ENCODE measurements at places on chromosomes 7 and 10.

DNA sequence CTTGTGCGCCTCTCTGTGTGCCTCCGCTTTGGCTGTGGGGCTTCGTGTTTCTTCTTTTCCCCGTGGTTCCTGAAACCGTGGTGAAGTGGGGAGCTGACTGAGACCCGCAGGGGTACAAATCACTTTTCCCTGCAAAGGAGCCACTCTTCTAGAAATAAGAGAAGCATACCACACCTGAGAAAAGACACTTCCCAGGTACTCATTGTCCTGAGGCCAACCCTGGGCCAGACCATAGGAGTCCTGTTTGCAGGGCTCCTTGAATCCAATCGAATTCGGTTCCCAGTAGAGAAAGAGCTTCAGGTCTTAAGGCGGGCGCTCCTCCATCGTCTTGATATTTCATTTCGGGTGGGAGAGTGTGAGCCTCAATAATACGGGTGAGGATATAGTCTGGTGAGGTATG, 32.4 kb upstream of the ZNF273 start:
- no peak for DNase-seq

GRCh38 chr7:76091506-76091905, 43.6 kb downstream of the MDH2 start:
- DNase-seq = no peak

DNA sequence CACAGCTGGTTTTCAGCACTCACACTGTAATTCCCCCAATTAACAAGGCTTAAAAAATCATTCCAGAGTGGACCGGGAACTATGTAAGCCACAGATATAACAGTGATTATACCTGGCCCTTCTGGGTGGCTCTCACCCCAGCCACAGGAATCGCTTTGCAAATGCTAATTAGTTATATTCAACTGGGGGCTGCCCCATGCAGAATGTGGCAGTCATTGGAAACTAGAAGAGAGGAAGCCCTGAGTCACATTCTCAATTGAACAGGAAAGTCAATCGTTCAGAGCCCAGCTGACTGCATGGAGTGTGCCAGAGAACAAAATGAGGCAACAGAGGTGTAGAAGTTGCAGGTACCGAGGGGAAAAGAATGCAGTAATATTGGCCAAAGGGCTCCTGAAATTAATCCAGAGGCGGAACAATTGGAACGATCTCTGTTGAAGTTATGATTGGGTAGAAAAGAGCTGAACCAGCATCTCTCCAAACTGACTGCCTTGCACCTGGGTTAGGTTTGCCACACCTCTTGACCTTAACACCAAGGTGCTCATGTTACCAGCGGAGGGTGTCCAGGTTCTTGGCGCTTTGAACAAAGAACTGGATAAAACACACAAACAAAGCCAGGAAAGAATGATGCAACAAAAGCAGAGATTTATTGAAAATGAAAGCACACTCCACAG, 909.7 kb upstream of the AUTS2 start:
- no peak for DNase-seq

DNA sequence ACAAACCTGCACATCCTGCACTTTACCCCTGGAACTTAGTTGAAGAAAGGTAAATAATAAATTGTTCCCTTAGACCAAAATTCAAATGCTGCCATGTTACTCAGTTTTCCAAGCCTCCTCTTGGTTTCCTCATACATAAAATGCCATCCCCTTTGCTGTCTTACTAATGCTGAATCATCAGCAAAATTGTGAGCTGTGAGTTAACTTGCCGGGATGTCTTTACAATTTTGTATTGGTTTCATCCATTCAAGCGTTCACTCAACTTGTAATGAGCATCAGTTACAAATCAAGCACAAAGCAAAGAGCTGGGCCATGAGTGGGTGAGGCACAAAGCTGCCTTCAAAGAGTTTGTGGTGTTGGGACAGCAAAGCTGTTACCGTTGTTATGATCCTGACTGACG, 395.8 kb upstream of the ZMIZ1 start:
- no peak for DNase-seq

DNA sequence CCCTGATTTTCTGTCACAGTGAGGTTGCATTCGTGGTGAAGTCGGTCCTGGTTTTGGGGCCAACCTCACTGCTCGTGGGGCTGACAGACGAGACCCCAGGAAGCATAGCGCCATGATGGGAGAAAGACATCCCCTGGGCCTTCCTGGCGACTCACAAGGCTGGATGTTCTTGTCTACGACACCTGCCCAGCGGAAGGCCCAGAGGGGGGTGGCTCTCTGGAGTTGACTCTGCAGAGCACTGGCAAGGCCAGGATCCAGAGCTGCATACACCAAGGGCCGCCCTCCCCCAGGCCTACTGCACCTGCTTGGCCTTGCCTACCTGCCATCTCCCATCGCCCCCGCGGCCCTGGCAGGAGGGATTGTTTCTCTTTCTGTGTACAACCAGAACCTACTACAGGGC, 608.9 kb downstream of the PTPRN2 start:
- DNase-seq = no peak

DNA sequence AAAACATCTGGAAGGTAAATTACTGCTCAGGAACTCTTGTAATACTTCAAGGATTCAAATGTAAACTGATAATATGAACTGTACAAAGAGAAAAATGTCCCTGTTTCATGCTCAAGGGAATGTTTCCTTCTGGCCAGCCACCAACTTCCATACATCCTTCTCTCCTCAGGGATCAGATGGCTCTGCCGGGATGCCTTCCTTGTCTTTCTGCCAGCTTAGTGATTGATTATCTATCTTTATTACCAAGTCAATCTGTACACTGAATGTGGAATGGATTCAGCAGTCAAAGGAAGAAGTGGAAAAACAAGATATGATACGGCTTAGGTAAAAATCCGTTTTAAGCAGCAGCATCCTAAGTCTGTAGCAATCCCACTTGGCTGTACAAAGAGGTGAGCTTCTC, 178.3 kb downstream of the PTN start:
- DNase-seq = no peak

GRCh38 chr10:112059220-112059619, 124.3 kb downstream of the GPAM start:
- DNase-seq = no peak

DNA sequence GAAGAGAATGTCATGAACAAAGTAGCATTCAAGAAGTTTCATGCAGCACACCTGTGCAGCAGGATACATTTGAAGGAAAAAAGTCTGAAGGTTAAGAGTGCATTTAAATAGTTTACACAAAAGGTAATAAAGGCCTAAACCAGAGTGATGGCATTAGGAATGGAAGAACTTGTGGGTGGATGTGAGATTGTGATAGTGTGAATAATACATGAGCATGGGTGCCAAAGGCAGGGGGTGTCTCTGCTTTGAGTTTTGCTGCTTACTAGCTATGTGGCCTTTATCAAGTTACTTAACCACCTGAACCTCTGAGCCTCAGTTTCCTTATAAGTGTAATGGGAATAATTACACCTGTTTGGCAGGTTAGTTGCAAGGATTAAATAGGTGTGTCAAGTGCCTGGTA, 21.0 kb downstream of the AGK start:
- no peak for DNase-seq

- DNase-seq = no peak
Measured at GRCh38 chr10:99785646-99786045, 3.2 kb downstream of the ABCC2 start.

- peak; percentile 21 for DNase-seq
Measured at GRCh38 chr7:19121977-19122588, 4.6 kb upstream of the TWIST1 start.

DNA sequence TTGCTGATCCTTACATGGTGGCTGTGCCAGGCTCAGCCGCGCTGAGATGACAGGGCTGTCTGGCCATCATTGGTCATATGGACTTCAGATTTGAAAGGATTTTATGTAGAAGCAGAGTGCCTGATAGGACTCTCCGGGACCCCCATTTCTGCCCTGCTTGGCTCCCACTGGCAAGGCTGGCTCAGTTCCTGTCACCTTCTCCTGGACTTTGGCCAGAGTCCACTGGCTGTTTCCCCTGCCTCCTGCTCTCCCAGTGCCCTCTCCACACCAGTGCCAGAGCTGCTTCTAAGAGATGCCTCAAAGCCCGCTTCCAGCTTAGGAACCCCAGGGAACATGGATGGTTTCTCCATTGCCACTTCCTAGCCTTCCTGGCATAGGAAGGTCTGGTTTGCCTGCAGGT, 5.1 kb upstream of the SH2D4B start:
- DNase-seq = no peak

DNA sequence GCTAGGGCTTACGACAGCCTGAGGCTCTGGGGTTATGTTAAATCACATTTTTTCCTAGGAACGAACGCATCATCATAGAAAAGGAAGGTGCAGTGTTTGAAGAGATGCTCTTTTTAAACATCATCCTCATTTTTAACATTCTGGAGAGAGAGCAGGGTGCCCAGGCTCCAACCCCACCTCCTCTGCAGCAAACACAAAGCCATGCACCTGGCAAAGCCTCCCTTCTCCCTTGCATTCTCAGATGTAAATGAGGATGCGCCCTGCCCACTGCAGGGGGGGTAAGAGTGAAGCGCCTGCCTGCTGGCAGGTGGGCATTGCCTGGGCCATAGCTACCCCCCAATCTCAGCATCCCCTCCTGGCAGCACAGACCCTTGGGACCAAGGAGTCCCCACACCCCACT, 92.4 kb downstream of the PTPRN2 start:
- no peak for DNase-seq

- DNase-seq = no peak
Measured at GRCh38 chr7:3140834-3141233, 97.2 kb upstream of the CARD11 start.

DNA sequence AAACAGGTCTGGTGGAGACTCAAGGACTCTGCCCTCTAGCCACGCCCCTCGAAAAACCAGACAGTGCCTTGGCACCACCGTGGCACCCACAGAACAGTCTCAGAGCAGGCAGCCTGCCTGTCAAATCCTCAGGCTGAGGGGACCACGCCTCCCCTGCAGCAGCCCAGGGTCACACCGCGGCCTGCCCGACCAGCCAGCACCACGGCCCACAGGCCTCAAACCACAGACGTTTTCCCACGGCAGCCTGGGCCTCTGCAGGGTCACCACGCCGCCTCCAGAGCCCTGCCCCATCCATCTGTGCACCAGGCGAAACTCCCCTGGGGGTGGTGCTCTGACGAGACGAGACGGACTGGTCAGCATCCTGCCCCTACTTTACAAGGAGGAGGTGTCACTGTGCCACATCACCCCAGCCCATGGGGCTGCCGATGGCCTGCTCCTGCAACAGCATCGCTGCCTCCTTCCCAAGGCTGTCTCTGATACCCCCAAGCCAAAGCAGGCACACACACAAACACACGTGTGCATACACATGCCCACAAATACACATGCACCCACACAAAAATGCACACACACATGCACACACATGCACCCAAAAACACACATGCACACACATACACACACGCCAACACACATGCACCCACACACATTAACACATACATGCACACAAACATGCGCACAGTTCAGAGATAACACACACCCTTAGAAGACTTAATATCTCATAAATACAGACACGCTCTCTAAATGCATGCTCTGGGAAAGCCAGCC, 24.6 kb downstream of the PAPOLB start:
- no peak for DNase-seq

DNA sequence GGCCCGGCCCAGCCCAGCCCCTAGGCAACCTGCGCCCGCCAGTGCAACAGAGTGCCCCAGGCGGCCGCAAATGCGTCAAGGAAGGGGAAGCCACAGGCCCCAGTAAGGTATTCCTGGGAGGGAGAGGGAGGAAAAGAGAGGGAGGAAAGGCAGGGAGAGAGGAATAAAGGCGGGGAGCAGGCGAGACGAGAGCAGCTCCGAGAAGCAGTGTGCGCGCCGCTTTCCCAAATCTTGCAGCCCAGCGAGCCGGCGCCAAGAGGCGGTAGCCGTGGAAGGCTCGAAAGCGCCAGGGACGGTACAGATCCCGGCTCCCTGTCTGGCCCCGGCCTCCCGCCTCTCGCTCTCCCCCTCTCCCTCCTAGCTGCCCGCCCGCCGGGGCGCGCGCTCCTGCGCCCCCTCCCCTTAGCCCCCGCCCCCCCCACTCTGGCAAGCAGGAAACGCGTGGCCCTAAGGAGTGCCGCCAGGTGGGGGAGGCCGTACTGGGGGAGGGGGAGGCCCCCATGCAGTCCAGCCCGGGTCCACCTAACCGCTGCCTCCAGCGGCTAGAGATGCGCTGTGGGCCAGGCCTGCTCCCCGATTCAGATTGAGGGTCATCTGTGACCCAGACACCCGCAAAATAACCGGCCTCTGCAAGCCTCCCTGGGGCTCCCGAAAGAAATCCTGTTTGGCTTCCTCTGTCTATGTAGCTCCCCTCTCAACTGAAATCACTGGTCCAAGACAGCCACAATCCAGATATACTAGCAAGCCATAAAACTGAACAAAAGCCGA, 4.3 kb downstream of the HOXA10 start:
- DNase-seq = peak; percentile 53

GRCh38 chr7:73932364-73932763, 71.4 kb downstream of the TMEM270 start:
- no peak for DNase-seq

DNA sequence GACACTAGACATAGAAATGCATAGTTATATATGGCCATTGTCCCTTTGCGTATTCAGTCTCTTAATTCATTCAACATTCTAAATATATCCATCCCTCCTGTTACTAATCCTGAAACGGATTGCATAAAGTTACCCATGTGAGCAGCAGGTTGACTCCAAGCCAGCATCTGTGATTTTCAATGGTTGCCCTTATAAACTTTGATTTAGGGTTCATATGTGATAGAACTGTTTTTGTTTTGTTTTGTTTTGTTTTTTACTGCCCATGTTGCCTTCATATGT, 13.4 kb upstream of the DENND2A start:
- no peak for DNase-seq

- no peak for DNase-seq
Measured at GRCh38 chr10:104824380-104825006, 183.4 kb downstream of the SORCS3 start.

- no peak for DNase-seq
Measured at GRCh38 chr7:83394776-83395175, 232.1 kb upstream of the PCLO start.

DNA sequence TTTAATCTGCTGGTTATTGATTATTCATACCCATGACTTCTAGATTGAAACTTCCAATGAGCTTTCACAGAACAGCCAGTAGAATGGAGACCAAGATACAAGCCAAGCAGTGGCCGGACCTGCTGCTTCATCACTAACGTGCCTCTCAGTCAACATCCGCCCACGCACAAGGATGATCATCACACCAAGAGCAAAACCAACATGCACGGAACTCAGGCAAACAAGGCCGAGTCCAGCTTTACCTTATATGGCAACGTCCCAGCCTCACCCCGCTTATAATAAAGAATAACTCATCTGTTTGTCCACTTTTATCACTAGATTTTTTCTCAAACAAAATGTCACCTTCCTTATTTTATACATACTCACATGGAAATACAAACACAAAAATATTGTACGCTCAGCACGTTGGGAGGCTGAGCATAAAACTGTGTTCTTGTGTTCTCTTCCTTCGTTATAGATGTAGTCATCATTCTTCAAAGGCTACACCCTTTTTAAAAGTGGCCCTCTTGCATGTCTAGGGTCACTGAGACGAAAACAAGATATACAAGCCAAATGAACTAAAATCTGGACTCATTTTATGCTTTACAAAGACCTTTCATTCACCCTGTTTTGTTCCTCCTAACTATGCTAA, 122.7 kb downstream of the SFMBT2 start:
- DNase-seq = no peak

- no peak for DNase-seq
Measured at GRCh38 chr10:79434821-79435251, 10.6 kb downstream of the ZCCHC24 start.
